CD4-positive, alpha-beta T cell treated with Interleukin-10 for 1 hour (primary cell): ENCODE measurements at places on chromosomes 1 and 21.
A peak's percentile ranks its signal among the peaks of the same experiment; 100 is the strongest.

GRCh38 chr1:29708796-29709703, 472.7 kb downstream of the PTPRU start:
- DNase-seq: no peak

DNA sequence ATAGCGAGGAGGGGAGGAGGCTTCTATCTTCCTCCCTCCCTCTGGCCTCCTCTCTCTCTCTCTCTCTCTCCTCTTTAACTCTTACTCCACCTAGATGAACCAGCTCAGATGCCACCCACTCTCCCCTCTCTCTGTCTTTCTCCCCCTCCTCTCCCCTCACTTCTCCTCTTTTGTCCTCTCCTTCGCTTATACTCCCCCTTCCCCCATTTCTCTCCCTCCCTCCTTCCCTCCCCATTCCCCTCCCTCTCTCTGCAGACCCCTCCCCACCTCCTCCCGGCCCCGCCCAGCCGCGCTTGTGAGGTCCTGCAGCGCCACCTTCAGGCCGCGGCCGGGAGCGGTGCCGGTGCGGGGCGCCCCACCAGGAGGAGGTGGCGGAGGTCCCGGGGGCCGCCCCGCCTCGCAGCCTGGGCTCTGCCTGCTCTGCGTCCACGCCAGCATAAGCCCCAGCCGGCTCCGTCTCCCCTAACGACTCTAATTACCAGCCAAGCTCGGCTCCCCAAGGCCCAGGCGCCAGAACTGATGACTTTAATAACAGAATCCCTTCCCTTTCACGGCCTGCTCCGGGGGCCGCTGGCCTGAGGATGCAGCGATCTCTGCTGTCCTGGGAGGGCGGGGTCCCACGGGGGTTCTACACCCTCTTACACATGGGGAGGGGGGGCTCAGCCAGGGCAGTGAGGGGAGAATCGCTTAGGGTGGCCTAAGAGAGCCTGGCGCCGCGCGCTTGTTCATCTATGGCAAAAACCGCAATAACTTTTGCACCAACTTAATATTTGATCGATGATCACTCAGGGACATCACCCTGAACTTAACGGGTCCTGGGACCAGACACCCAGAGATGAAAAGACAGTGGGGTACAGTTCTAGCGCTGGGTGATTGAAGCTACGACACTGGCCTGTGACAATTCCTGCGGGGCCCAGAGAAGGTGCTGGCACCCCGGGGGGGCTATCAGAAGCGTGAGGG, 637.3 kb downstream of the MATN1 start:
- DNase-seq: peak; percentile 4

- DNase-seq: no peak
Measured at GRCh38 chr1:187878883-187879282, 1050.1 kb downstream of the PLA2G4A start.

GRCh38 chr21:43287111-43287760, 118.4 kb downstream of the CRYAA start:
- DNase-seq: no peak

- DNase-seq: no peak
Measured at GRCh38 chr21:34526241-34526617, 14.2 kb upstream of the KCNE1 start.

DNA sequence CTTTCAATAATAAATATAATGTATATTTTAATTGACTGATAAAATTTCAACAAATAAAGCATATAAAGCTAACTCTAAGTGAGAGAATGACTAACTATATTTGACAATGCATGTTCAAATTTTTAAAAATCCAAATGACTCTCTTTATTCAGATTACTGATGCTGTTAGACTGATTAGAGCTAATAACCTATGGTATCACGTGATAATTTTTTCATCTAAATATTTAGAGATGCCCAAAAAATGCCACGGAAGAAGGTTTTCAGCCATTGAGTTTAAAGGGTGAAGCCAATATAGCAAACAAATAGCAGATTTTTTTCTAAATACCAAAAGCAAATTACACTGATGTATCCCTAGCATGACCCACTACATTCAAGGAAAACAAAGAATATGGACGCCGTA, 61.1 kb upstream of the OR10J4 start:
- no peak for DNase-seq

GRCh38 chr1:183946320-183946613, 91.3 kb downstream of the COLGALT2 start:
- no peak for DNase-seq

GRCh38 chr1:21490774-21491487, 18.3 kb upstream of the ALPL start:
- DNase-seq: no peak

- no peak for DNase-seq
Measured at GRCh38 chr1:184770181-184770979, 15.7 kb upstream of the EDEM3 start.

DNA sequence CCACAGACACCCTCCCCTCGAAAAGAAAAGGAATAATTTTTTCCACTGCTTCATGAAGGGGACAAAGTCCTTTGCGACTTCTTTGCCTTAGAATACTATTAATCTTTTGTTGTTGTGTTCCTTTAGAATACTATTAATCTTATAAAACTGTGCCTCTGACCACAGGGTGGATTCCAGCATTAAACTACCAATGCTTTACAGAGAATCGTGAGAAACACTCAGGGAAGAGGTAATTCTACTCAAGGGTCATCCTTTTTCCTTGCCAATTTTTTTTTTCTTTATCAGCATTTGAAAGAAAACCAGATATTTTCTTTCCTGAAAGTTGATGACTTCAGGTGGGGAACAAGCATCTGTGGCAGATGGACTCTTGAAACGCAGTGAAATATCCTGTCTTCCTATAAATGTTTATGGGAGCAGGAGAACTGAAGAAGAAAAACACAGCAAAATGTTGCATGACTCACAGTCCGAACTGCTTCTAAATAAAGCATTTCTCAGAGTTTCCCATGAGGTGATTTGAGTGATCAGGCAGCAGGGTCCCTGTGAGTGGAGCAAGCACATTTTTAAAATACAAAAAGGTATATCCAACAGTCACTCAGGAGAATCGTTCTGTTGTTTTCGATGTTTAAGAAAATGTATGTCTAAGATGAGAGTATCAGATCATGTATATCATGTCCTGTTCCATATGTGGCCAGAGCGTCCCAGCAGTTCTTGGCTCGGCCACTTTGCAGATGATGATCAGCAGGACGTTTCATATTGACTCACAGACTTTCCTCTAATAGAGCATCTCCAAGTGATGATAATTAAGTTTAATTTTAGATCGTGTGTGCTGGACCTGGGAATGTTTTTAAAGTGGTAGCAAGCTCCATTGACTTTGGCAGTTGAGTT, 154.2 kb upstream of the RUNX1 start:
- DNase-seq: no peak

DNA sequence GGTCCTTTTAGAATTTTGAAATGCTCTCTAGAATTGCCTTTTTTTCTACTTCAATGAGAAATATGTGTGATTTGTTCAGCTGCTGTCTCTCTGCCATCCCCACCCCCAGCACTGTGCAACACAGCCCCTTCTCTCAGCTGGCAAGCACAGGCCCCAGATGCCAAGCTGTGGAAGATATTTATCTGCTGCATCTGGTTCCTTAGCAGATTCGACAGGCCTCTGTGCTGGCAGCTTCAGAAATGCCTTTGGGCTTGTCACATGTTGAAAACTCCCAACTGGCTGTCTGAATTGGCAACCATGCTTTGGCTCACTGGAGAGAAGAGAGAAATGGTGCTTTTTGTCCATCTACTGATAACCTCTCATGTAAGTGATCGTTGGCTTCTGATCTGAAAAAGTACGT, 206.7 kb upstream of the C1orf87 start:
- no peak for DNase-seq

- DNase-seq: no peak
Measured at GRCh38 chr1:8206391-8206790, 111.5 kb upstream of the SLC45A1 start.

DNA sequence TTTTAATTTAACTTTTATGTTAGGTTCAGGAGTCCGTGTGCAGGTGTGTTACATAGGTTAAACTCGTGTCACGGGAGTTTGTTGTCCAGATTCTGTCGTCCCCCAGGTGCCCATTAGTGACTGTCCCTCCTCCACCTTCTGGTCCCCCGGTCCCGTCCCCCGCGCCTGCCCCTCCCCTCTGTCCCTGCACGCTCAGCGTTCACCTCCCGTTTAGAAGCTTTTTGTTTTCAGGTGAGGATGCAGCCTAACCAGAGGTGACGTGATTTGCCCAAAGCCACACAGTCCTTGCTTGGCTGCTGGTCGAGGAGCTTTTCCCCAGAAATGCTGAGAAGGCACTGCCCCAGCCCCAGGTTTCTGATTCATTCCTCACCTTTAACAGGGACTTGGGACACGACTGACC, 844 bp downstream of the C1orf146 start:
- no peak for DNase-seq
